Pancreas (tissue), 10 donors: ENCODE measurements at places on chromosomes 4 and X. TPM values are rescaled to one million over a fixed set of nuclear protein-coding genes. Genes with fewer than 3 reads are reported as not detected.

DNA sequence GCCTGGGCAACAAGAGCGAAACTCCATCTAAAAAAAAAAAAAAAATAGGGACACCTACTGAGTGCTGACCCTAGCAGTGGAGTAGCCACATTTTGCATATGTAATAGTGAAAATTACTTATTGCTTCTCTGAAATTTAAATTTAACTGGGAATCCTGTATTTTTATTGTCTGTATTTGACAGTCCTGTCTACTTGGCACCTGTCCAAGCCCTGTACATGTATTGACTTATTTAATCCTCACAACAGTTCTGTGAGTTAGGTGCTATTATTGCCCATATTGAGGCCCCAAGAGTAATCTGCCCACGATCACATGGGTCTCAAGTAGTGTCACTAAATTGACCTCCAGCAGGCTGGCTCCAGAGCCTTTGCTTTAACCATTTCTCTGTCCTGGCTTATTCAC is 81.6 kb downstream of the WDR19 start:
- no peaks in the 10 kb centered on the region for H3K36me3 ChIP-seq
- no peak overlapping the region for H3K4me3 ChIP-seq
- H3K27ac ChIP-seq: no peak overlapping the region
- no peaks in the 10 kb centered on the region for H3K27me3 ChIP-seq
- DNase-seq: no peak

DNA sequence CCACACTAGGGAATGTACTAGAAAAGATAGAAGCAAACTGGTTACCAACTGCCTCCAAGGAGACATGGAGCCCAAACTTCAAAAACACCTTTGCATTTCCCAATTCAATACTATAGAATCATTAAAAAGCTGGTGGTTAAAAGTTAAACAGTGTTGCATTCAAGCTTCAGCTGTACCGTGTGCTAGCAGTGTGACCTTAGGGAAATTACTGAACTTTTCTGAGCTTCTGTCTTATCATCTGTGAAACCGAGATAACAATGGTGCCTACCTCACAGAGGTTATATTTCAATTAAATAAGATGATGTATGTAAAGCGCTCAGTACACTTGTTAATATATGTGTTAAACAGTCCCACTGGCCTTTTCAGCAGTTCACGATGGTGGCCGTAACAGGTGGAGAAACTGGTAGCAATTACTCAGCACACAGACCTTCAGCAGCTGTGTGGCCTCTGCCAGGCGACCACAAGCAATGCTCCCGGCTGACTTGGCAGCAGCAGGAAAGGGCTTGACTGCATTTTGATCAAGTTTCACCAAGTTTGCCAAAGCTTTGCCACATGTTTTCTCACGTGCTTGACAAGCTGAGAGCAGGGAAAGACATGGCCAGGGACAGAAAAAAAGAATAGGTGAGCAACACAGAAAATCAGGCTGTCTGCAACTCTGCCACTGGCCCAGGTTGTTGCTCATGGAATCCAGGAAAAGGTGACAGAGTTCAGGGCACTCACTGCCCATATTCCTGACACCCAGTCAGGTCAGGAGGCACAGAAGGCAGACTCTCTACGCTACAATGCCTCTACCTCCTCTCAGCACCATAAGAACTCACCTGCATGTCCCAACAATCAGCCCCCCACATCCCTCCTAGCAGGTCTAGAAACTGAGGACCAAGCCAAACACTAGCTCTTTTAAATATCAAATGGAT is 72.1 kb downstream of the PARM1 start:
- H3K27me3 ChIP-seq: no peaks in the 10 kb centered on the region
- no peaks in the 10 kb centered on the region for H3K36me3 ChIP-seq
- DNase-seq: peak; percentile 77
- peak overlapping the region; percentile 62 for H3K27ac ChIP-seq
- H3K4me1 ChIP-seq: peaks cover 12% of the 10 kb centered on the region
- no peak overlapping the region for H3K4me3 ChIP-seq

Gene CXorf49
- not detected for total RNA-seq

Gene ZCCHC18
- total RNA-seq: 0.16 TPM

DNA sequence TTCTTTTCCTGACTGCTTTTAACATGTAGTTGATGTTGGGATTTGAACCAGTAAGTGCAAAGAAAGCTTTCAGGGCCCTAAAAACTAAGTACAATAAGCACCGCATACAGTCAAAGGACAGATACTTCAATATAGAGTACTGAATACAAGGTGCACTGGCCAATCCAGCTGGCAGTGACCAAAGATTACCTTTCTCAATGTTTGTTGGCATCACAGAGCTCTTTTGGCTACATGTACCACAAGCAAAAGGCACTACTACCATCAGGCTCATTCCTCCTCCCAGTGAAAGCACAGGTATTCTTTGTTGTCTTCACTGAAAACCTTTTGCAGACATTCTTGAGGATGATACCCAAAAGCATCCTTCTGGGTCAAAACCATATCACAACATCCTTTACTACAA is 65.2 kb upstream of the ZCCHC13 start:
- no peak overlapping the region for H3K4me3 ChIP-seq
- DNase-seq: no peak
- no peaks in the 10 kb centered on the region for H3K4me1 ChIP-seq
- H3K27ac ChIP-seq: no peak overlapping the region
- no peaks in the 10 kb centered on the region for H3K36me3 ChIP-seq

Gene OTC
- 0.63 TPM for total RNA-seq

Gene POU3F4
- total RNA-seq: not detected

Gene GNPDA2
- 4.2 TPM for total RNA-seq

DNA sequence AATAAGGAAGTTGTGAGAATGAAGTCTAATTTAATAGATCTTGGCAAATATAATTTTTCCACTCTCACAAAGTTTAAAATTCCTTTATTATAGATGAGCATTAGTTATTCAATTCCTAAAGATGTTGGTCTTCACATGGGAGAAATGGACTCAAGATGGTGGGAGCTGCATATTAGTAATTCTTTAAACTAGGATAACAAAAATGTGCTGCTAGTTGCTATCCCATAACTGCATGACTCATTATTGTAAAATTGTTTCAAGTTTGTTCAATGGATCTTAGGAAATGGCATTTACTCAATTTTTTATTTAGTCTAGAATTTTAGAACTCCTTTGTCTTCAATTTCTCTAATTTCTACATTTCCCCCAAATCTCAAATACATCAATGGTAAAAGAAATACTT is 155.8 kb downstream of the ATP10D start:
- H3K27ac ChIP-seq: no peak overlapping the region
- H3K4me3 ChIP-seq: no peak overlapping the region
- no peaks in the 10 kb centered on the region for H3K4me1 ChIP-seq
- H3K36me3 ChIP-seq: no peaks in the 10 kb centered on the region

GRCh38 chr4:152896811-152897210 is 39.3 kb upstream of the FHDC1 start:
- H3K27ac ChIP-seq: no peak overlapping the region
- no peaks in the 10 kb centered on the region for H3K4me1 ChIP-seq
- H3K36me3 ChIP-seq: peaks cover 4% of the 10 kb centered on the region
- no peak overlapping the region for H3K4me3 ChIP-seq

GRCh38 chr4:159547645-159548308 is 444.9 kb downstream of the RAPGEF2 start:
- no peak overlapping the region for H3K4me3 ChIP-seq
- no peaks in the 10 kb centered on the region for H3K36me3 ChIP-seq
- H3K27ac ChIP-seq: no peak overlapping the region
- no peaks in the 10 kb centered on the region for H3K27me3 ChIP-seq

DNA sequence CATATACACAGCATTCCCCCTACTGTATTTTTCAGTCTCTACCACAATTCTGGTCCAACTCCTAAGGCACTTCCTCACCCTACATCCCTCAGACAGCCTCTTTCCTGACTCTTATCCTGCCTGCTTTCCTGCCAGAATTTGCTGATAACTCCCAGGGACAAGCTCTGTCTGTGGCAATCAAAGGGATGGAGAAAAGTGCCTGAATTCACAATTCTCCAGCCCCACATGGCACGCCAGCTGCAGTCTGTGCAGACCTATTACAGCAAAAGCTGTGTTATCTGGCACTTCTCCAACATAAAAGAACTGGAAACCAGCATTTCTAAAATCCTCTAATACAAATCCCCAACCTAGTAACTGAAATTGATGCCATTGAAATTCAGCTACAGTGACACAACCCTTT is 404.8 kb downstream of the KLHL13 start:
- H3K4me3 ChIP-seq: no peak overlapping the region
- H3K4me1 ChIP-seq: no peaks in the 10 kb centered on the region
- no peak overlapping the region for H3K27ac ChIP-seq
- no peak for DNase-seq

Gene IL9R
- total RNA-seq: 0.16 TPM

GRCh38 chr4:67721770-67722597 is 21.0 kb upstream of the UBA6 start:
- no peak for DNase-seq
- H3K27ac ChIP-seq: no peak overlapping the region
- H3K4me1 ChIP-seq: peaks cover 6% of the 10 kb centered on the region
- peaks cover 3% of the 10 kb centered on the region for H3K36me3 ChIP-seq
- H3K27me3 ChIP-seq: no peaks in the 10 kb centered on the region

DNA sequence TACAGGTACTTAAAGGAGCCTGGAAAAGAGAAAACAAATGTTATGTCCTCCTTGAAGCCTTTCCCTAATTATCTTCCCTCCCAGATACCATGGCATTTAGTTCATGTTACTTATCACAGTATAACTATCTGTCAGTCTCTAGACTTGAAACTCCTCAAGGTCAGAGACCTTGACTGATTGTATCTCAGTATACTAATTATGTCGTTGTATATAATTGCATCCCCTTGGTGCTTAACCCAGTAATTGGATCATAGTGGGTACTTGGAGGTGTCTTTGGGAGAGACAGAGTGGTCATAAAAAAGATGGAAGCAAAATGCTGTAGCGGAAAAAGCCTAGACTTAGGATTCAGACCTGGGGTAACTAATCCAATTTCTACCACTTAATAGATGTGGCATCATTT is 8.1 kb downstream of the IGBP1 start:
- H3K27me3 ChIP-seq: peaks cover 8% of the 10 kb centered on the region
- H3K4me3 ChIP-seq: no peak overlapping the region
- no peaks in the 10 kb centered on the region for H3K36me3 ChIP-seq
- no peaks in the 10 kb centered on the region for H3K4me1 ChIP-seq
- H3K27ac ChIP-seq: no peak overlapping the region
- DNase-seq: no peak

DNA sequence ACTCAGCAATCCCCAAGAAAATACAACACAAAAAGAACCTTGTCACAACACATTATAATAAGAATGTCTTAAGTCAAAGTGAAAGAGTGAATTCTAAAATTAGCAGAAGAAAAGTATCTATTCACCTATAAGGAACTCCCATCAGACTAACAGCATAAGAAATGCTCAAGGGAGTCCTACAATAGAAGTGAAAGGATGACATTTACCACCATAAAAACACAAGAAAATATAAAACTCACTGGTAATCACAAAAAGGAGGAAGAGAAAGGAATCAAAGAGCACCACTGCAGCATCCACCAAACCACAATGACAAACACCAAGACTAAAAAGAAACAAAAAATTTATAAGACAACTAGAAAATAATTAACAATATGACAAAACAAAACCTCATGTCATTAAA is 257.0 kb upstream of the AGTR2 start:
- H3K4me1 ChIP-seq: no peaks in the 10 kb centered on the region
- no peaks in the 10 kb centered on the region for H3K36me3 ChIP-seq
- no peak for DNase-seq
- H3K4me3 ChIP-seq: no peak overlapping the region
- no peak overlapping the region for H3K27ac ChIP-seq

GRCh38 chr4:2104556-2105345 is 45.6 kb downstream of the NAT8L start:
- H3K27ac ChIP-seq: no peak overlapping the region
- H3K4me3 ChIP-seq: no peak overlapping the region
- no peak for DNase-seq
- no peaks in the 10 kb centered on the region for H3K27me3 ChIP-seq

GRCh38 chrX:24231131-24231540 is 81.6 kb downstream of the ZFX start:
- H3K4me3 ChIP-seq: no peak overlapping the region
- no peaks in the 10 kb centered on the region for H3K27me3 ChIP-seq
- DNase-seq: no peak
- H3K27ac ChIP-seq: no peak overlapping the region
- H3K4me1 ChIP-seq: peaks cover 6% of the 10 kb centered on the region
- no peaks in the 10 kb centered on the region for H3K36me3 ChIP-seq

DNA sequence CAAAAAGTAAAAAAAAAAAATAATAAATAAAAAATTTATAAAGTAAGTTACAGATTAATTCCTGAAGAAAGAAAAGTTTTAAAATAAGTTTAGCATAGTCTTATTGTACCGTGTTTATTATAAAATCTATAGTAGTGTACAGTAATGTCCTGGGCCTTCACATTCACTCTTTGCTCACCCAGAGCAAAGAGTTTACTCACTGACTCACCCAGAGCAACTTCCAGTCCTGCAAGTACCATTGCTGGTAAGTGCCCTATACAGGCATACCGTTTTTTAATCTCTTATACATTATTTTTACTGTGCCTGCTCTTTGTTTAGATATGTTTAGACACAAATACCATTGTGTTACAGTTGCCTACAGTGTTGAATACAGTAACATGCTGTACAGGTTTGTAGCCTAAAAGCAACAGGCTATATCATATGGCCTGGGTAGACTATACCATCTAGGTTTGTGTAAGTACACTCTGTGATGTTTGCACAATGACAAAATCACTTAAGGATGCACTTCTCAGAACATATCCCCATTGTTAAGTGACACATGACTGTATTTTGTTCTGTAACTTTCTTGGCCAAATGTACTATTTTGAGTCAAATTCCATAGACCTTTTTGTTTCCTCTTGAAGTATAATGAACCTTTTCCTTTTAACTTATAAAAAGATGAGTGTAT is 199.0 kb upstream of the NUDT6 start:
- no peak for DNase-seq
- no peaks in the 10 kb centered on the region for H3K4me1 ChIP-seq
- H3K4me3 ChIP-seq: no peak overlapping the region
- H3K36me3 ChIP-seq: no peaks in the 10 kb centered on the region

Gene TREX2
- 0.19 TPM for total RNA-seq

Gene SPANXD
- not detected for total RNA-seq

Gene ARAP2
- 11.7 TPM for total RNA-seq

DNA sequence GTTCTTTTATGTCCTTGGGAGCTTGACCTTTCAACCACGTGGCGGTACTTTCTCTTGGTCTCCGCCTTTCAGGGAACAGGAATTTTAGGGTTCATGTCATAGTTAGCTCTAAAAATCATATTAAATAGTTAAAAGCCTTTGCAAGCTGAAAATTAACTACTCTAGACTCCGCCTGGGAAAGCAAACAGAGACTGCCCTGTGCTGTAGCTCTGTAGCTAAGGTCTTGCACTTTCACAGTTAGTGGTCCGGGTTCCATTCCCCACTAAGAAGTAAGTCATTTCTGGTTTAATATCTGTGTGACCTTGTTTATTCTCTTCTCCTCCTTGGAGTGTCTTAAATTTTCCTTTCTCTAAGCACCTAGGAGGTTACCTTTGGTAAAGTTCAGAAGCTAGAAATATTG is 118.2 kb downstream of the PHF8 start:
- no peak overlapping the region for H3K4me3 ChIP-seq
- no peak overlapping the region for H3K27ac ChIP-seq
- no peaks in the 10 kb centered on the region for H3K4me1 ChIP-seq
- H3K27me3 ChIP-seq: no peaks in the 10 kb centered on the region
- no peak for DNase-seq
